ENCODE measurements at places on chromosomes 13 and 19.

DNA sequence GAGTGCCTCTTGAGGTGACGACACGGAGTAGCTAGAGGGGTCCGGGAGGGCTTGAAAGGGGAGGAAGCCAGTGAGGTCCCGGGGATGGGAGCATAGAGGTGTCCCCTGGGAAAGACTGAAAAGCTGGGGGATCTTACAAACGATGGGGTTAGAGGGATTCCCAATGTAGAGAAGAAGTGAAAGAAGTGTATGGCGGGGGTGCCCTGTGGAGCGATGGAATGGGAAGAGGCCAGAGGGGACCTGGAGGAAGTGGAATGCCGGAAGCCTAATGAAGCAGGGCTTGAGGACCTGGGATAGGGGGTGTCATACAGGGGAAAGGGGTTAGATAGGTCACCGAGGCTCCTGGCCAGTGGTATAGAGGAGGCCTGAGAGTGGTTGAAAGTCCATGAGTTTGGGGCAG, 580 bp downstream of the AP2A1 start:
- DNase-seq: no peak

- no peak for DNase-seq
Measured at GRCh38 chr19:43407416-43408005, 7.2 kb upstream of the TEX101 start.

GRCh38 chr19:14798760-14799159, 20.4 kb upstream of the ADGRE2 start:
- no peak for DNase-seq

DNA sequence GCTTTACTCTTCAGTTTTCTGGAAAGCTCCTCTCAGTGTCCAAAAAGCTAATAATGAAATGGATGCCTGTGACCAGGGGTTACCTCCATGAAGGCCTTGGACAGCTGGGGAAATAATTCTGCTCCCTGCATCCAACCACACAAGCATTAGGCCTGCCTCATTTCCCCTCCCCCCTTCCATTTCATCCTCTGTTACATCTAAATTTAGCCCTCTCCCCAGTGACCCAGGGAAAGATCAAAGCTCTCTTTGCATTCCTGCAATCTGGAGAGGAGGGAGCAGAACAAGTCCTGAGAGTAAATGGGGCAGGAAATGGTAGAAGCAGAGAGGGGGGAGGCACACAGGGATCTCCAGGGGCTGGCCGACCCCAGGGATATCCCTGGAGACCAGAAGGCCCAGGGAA, 452.7 kb downstream of the TSHZ3 start:
- no peak for DNase-seq

- no peak for DNase-seq
Measured at GRCh38 chr13:31875134-31875533, 135.8 kb downstream of the RXFP2 start.

DNA sequence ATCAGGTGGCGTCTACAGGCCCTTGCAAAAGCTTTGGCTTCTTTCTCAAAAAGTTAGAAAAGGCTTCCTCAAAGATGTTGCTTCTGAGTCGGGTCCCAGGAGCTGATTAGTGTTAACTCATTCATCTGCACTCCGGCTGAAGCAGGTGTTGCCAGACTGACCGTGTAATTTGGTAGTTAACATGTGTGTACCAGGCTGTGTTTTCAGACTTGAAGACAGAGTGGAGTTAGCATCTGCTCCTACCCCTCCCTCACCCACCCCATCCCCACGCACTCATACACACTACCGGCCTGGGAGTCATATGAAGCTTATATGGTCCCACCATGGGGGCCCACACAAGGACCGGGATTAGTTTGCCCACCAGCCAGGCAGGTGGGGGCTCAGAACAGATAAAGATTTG, 111.5 kb downstream of the DNAJC15 start:
- no peak for DNase-seq
